A549 treated with DMSO at 1 μM for 4 hours (cell line): ENCODE measurements at places on chromosomes 7 and 10. TPM values are rescaled to one million over a fixed set of nuclear protein-coding genes. Genes with fewer than 3 reads are reported as not detected.

TEX47 gene
- total RNA-seq, result not detected in 5 replicates

EPC1 gene
- total RNA-seq, result 18.0 to 21.6 TPM (median 18.0 TPM) in 5 replicates

CALML3 gene
- total RNA-seq, result not detected in 5 replicates

VGF gene
- 7.8 to 23.5 TPM (median 15.1 TPM) in 5 replicates for total RNA-seq

CSTF2T gene
- total RNA-seq, result 17.3 to 21.0 TPM (median 17.7 TPM) in 5 replicates

ITIH2 gene
- total RNA-seq, result 0.19 to 0.53 TPM (median 0.32 TPM) in 5 replicates

ERVW-1 gene
- total RNA-seq, result not detected in 5 replicates

NOC3L gene
- total RNA-seq, result 21.1 to 29.8 TPM (median 25.2 TPM) in 5 replicates

PNLIPRP1 gene
- total RNA-seq, result not detected in 5 replicates

MET gene
- 90.2 to 136 TPM (median 115 TPM) in 5 replicates for total RNA-seq

PAPOLB gene
- not detected in 5 replicates for total RNA-seq

SVOPL gene
- not detected in 5 replicates for total RNA-seq
